ENCODE measurements at places on chromosomes 7 and 10. TPM values are rescaled to one million over a fixed set of nuclear protein-coding genes. Genes with fewer than 3 reads are reported as not detected.

DNA sequence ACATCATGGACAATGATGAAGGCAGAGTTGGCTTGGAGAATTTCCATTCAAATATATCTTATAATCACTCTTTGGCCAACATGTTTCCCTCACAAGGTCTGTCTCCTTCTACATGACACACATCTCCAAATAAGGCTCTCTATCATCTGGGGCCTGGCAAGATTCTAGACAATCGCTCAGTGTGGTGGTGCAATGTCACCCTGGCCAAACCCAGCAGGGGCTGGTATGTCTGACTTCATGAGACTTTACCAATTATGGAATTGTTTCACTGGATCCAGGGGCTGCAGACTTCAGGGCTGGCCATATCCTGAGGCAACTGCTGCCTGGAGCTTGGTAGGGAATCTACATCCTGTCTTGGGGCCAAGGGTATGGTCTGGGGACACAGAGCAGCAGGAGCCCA lies 319.0 kb downstream of the PLXNA4 start:
- no peaks in the 10 kb centered on the region for H3K36me3 ChIP-seq
- no peak overlapping the region for H3K4me3 ChIP-seq
- no peak for DNase-seq
- H3K4me1 ChIP-seq, result no peaks in the 10 kb centered on the region

Gene OR2A12
- not detected for polyA plus RNA-seq

DNA sequence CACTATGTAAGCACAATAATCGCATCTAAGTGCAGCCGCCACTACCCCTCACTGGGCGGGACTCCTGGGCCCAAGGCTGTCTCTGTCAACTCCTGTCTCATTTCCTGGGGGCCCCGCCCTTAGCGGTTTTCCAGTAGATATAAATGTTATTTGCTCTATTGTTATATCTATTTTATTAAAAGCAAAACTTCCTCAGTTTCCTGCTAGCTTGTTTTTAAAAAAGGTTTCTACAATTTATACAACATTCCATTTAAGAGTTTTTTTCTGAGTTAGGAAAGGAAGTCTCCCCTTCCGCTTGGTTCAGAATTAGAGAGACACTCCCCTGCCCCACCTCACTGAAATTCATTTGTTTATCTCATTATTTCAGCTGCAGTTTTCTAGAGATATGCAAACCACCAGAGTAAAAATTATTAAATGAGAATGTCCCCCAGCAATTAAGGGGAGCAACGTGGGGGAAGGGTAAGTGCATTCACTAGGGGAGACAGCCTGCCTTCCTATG lies 82.7 kb downstream of the RAMP3 start:
- peak overlapping the region; percentile 55 for H3K27ac ChIP-seq
- H3K36me3 ChIP-seq, result no peaks in the 10 kb centered on the region
- H3K4me3 ChIP-seq, result no peak overlapping the region
- no peaks in the 10 kb centered on the region for H3K4me1 ChIP-seq
- peak; percentile 23 for DNase-seq

Gene AKR1B15
- polyA plus RNA-seq, result not detected

- no peaks in the 10 kb centered on the region for H3K4me1 ChIP-seq
- no peak overlapping the region for H3K27ac ChIP-seq
Observed at GRCh38 chr10:100889546-100889945, 23.2 kb upstream of the SLF2 start.

DNA sequence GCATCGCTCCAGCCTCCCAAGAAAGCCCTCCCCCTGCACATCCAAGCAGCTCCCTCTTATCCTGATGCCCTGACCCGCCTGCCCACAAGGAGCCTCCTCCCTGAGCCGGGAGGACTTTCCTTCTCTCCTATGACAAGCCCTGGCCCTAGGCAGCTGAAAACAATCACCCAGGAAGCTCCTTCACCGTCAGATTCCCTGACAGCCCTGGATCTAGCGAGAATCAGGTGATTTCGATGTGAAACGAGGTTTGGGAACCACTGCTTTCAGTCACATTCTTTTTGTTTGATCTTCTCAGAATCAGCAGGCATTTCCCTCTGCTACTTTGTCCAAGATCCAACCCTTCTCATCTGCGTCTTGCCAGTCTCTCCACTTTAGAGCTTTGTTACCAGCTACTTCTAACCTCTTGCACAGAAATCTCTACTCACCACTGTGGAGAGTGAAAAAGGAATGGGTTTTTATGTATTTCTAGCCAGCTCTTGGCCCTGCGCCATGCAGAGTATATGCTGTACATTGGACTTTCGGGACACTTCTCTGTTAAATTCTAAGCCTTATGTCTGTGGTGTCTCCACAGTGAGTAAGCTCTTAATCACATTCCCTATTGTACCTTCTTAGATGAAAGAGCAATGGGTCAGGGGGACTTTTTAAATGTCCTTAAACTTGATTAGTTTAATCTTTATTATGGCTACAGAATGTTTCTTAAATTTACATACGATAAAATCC lies 253.2 kb upstream of the C7orf33 start:
- H3K27me3 ChIP-seq, result no peaks in the 10 kb centered on the region
- no peaks in the 10 kb centered on the region for H3K36me3 ChIP-seq

GRCh38 chr7:158840604-158841003 lies 11.3 kb upstream of the ESYT2 start:
- H3K4me3 ChIP-seq, result no peak overlapping the region
- no peaks in the 10 kb centered on the region for H3K27me3 ChIP-seq
- H3K4me1 ChIP-seq, result no peaks in the 10 kb centered on the region
- no peaks in the 10 kb centered on the region for H3K36me3 ChIP-seq

DNA sequence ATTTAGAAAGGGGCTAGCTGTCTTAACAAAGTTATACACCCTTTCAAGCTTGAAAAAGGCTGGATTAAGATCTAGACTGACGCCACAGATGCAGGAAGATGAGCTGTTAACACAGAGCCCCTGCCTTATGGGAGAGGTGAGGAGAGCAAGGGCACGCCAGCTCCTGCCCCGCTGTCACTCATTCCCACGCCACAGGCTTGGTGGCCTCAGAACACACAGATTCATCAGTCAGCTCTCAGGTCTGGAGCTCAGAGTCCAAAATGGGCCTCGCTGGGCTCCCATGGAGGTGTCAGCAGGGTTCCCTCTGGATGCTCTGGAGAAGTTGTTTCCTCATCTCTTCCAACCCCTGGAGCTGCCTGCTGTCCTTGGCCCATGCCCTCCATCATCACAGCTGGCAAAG lies 554.2 kb downstream of the TCERG1L start:
- H3K27me3 ChIP-seq, result no peaks in the 10 kb centered on the region
- DNase-seq, result no peak
- no peak overlapping the region for H3K27ac ChIP-seq
- no peaks in the 10 kb centered on the region for H3K36me3 ChIP-seq
- no peak overlapping the region for H3K4me3 ChIP-seq
- peaks cover 2% of the 10 kb centered on the region for H3K4me1 ChIP-seq

DNA sequence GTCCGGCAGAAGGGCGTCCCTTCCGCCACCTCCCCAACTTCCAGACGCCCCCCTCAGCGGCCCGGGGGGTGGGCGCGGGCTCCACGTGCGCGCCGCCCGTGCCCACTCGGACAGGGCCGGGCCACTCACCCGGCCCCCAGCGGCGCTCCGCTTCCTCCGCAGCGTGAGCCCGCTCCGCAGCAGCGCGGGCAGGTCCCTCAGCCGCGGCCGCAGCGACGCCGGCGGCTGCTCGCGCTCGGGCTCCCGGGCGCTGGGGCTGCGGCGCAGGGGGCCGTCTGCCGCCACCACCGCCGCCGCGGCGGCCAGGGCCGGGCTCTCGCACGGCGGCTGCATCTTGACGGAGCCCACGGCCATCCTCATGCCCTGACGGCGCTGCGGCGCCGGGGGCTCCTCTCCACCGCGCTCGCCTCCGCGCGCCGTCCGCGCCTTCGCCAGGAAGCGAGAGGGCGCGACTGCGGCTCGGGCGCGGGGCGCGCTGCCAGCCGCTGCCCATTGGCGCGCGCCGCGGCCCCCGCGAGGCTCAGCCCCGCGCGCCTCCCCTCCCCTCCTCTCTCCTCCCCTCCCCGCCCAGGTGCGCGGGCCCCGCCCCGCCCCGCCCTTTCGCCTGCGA lies at the start of gene RAPGEF5:
TSS of gene RAPGEF5 (minus strand) at position 454 of the 610 bp plus-strand sequence. CDS start at position 360, 94 bp downstream.
- peak; percentile 63 for DNase-seq
- H3K36me3 ChIP-seq, result no peaks in the 10 kb centered on the region
- H3K4me3 ChIP-seq, result peak within 1 kb of the TSS; percentile 32
- H3K27me3 ChIP-seq, result no peaks in the 10 kb centered on the region

Gene AKR1C8
- not detected for polyA plus RNA-seq

DNA sequence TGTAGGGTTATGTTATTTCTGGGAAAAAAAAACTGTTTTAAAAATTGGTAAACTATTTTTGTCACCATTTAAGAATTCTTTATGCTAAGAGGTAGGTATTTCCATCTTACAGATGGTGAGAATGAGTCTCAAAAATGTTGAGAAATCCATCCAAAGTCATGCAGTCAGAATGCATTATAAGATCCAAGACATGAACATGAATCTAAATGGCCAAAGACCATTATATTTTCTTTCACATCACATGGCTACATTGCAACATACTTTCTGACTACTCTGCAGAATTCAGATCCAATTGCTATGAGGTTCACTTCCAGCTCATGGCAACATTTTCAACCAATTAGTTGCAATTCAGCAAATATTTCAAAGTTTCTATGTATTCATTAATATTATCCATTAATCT lies 181.2 kb downstream of the TWIST1 start:
- H3K27me3 ChIP-seq, result no peaks in the 10 kb centered on the region
- H3K4me1 ChIP-seq, result no peaks in the 10 kb centered on the region
- no peak overlapping the region for H3K4me3 ChIP-seq
- DNase-seq, result no peak
- H3K27ac ChIP-seq, result no peak overlapping the region

- H3K27ac ChIP-seq, result no peak overlapping the region
- no peaks in the 10 kb centered on the region for H3K4me1 ChIP-seq
- H3K4me3 ChIP-seq, result no peak overlapping the region
- DNase-seq, result no peak
- no peaks in the 10 kb centered on the region for H3K36me3 ChIP-seq
Observed at GRCh38 chr7:55657654-55658053, 85.4 kb upstream of the VOPP1 start.

GRCh38 chr10:36003031-36003600 lies 361.0 kb upstream of the FZD8 start:
- no peak overlapping the region for H3K4me3 ChIP-seq
- no peaks in the 10 kb centered on the region for H3K36me3 ChIP-seq
- H3K27me3 ChIP-seq, result no peaks in the 10 kb centered on the region
- DNase-seq, result no peak
- H3K4me1 ChIP-seq, result no peaks in the 10 kb centered on the region

Gene MYPN
- polyA plus RNA-seq, result not detected

DNA sequence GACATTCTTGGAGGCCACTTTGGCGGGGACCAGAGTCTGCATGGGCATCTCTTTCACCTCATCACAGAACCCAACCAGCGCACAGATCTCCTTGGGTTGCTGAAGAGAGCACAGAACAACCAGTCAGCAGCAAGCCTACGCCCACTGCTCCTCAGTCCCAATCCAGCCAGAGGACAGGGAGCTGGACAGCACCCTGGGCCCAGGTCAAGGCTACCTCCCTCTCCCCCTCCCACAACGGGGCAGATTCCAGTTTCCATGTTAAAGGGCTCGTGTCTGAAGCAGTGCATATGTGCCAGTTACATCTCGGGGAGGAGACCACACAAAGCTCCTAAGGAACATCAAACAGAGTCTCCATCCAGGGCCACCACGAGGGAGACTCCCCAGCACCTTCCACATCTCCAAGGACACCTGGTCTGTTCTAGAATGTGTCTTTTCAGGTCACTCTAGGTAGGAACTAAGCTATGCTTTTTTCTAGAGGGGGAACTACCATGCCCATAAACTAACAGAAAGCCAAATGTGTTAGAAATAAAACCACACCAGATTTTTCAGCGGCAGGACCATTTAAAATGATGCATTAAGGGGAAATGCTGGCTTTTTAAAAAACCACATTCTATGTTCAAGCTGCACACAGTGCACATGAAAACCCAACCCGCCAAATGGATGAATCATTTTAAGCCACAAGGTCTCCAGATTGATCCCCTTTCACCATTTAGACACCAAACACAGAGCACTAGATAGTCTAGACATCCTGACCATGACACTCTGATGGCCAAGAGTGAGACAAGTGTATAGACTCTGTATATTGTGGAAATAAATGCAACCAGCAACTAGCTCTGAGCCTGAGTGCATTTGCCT lies 28.9 kb downstream of the PSAP start:
- no peak overlapping the region for H3K27ac ChIP-seq
- no peaks in the 10 kb centered on the region for H3K27me3 ChIP-seq
- DNase-seq, result no peak
- no peak overlapping the region for H3K4me3 ChIP-seq
- peaks cover 75% of the 10 kb centered on the region for H3K36me3 ChIP-seq
- no peaks in the 10 kb centered on the region for H3K4me1 ChIP-seq

Gene ANK3
- polyA plus RNA-seq, result 38.2 TPM

DNA sequence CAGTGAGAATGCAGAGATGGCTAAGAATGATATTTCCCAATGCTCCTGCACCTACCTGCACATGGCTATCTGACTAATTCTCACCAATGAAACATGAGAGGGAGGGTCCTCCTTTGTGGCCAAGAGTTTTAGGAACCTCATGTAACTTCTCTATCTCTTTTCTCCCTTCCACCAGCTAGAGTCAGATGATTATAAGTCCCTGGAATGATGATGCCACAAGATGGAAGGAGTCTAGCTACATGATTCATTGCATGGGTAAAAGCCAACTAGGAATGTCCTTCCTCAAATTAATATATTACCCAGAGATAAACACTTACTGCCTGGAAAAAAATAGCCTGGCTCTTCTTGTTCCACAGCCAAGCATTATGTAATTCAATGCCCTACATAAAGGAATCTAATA lies 55.1 kb upstream of the AASS start:
- no peaks in the 10 kb centered on the region for H3K36me3 ChIP-seq
- no peaks in the 10 kb centered on the region for H3K4me1 ChIP-seq
- H3K27me3 ChIP-seq, result no peaks in the 10 kb centered on the region
- H3K27ac ChIP-seq, result no peak overlapping the region
- DNase-seq, result no peak
- H3K4me3 ChIP-seq, result no peak overlapping the region

DNA sequence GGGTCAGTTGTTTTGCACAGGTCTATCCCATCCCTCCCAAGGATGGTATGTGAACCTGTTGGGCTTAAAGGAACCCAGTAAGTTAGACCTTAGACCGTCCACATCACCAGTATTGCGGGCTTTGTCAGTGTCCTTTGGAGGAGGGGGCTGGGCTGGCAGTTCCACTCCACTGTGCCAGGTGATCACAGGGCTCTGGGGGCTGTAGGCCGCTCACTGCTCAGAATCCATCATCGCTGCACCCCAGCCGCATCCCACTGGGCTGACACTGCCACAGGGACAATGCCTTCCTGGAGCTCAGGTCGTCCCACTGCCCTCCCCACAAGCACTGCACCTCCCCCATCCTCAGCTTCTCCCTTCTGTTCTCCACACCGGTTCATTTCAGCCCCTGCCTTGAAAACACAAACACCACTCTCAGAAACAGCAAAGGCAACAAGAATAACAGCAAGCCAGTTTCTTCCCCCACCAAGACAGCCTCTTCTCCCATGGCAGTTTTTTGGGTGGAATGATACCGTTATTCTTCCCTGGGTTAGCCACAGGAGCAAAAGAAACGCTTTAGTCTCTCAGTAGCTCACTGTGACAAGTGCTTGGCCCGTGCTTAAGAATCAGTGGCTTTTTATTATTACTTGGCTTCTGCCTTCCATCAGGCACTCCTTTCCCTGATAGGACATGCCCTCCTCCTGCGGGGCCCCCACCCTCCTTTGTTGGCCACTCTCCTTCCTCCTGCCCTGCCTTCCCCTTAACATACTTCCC lies 111.2 kb downstream of the GRK5 start:
- no peak overlapping the region for H3K4me3 ChIP-seq
- no peaks in the 10 kb centered on the region for H3K36me3 ChIP-seq
- no peak overlapping the region for H3K27ac ChIP-seq
- no peaks in the 10 kb centered on the region for H3K27me3 ChIP-seq
- no peak for DNase-seq

Gene HOXA9
- polyA plus RNA-seq, result 36.7 TPM

Gene OPN1SW
- polyA plus RNA-seq, result not detected

All from kidney (tissue), 22 donors.